Activated CD4-positive, alpha-beta T cell treated with anti-CD3 and anti-CD28 coated beads, Interleukin-2, amount 50 U/mL, for 1 hour (primary cell): ENCODE measurements at places on chromosomes 5 and 9.

DNA sequence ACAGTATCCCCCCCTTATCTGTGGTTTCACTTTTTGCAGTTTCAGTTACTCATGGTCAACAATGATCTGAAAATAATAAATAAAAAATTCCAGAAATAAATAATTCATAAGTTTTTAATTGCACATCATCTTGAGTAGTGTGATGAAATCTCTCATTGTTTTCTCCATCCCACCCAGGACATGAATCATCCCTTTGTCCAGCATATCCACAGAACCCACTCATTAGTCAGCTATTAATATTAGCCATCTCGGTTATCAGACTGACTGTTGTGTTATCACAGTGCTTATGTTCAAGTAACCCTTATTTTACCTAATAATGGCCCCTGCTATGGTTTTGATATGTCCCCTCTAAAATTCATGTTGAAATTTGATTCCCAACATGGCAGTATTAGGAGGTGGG is 40.7 kb downstream of the FAM114A2 start:
- no peak for DNase-seq

DNA sequence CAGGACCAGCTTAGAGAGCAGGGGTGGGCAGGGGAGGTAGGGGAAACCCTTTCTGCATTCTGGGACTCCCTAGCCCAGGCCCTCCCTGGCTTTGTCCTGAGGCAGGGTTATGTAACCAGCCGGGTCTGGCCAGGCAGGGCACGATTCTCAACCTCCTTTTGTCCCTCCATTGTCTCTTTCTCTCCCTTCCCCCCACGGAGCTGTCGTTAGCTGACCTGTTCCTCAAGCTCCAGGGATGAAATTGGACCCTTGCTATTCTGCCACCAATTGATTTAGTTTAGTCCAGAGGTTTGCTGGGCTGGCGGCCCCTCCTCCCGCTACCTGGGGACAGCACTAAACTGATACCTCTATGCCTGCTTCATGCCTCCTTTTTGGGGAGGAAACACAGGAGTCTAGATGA is 9.4 kb upstream of the NDST1 start:
- no peak for DNase-seq

GRCh38 chr9:16318516-16319060 is 551.9 kb downstream of the BNC2 start:
- no peak for DNase-seq

- peak; percentile 25 for DNase-seq
These were observed 207.3 kb downstream of the ARHGAP26 start for GRCh38 chr5:142977363-142978051.

GRCh38 chr9:19102181-19102630 is 498 bp downstream of the HAUS6 start:
- peak; percentile 17 for DNase-seq
